ENCODE measurements at places on chromosomes 12 and 14. TPM values are rescaled to one million over a fixed set of nuclear protein-coding genes. Genes with fewer than 3 reads are reported as not detected.

TUNAR gene
- not detected for total RNA-seq

DNA sequence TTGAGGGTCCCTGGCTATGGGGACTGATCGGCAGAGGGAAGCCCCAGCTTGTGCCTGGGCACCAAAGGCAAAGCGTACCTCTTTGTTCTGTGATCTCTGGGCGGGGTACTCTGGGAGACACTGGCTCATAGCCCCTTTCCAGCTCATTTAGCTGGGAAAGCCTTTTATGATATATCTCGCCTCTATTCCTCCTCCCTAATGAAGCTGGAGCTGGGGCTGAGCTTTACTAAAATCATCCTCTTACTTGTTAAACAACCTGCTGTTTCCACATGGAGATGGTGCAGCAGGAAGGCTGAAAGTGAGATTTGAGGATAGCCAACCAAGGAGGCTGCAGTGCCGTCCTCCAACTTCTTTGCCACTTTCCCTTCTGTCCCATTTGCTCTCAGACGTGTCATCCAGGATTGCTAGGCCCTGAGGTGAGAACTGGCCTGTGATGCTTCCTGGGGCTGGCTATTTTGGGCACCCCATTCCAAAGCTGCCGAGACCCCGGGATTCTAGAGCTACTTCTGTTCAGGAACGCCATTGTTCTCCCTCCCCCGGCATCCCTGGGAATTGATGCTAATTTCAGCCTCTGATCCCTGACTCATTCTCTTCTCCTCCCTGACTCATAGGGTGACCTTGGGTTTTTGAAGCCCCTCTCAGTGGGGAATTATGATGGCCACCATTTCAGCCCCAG lies 16.0 kb downstream of the PDE1B start:
- DNase-seq: no peak

GRCh38 chr12:107144990-107145389 lies 51.6 kb upstream of the CRY1 start:
- no peak for DNase-seq

DNA sequence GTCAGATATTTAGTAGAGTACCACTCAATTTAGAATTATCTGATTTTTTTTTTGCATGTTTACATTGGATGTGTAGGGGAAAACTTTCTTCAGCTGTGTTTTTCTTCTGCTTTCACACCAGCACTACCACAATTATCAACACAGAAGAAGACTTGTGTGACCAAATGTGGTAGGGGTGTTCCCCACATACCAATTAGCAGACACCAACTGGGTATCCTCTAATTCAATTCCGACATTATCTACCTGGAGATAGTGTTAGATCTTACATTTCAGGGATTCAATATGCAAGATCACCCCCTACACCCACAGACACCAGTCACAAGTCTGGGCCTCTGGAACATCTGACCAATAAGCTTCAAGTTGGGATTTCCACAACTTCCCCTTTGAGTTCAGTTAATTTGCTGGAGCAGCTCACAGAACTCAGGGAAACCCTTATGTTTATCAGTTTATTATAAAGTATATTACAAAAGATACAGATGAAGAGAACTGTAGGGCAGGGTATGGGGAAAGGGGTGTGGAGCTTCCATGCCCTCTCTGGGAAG lies 4.1 kb upstream of the KLRG1 start:
- DNase-seq: no peak

- no peak for DNase-seq
Measured at GRCh38 chr12:32820376-32820931, 64.8 kb upstream of the YARS2 start.

GRCh38 chr12:124322271-124322998 lies 27.5 kb downstream of the RFLNA start:
- no peak for DNase-seq

DNA sequence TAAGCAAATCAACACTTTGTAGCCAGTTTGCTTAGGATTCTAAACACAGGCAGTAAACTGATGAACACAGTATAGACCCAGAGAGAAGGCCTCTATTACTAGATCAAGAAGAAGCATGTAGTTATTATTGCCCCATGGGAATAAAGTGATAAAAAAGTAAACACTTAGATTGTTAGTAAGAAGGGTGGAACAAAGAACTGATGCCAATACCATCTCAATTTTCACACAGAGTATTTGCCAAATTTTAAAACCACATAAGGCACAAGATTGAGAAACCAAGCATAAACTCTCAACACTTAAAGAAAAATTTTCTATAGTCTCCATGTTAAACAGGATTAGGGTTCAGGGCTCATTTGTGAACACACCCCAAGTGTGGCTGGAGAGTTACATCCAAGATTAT lies 77.0 kb upstream of the SYT1 start:
- no peak for DNase-seq

ZFHX2 gene
- 0.66 TPM for total RNA-seq

GRCh38 chr12:1532375-1533165 lies 61.8 kb downstream of the FBXL14 start:
- no peak for DNase-seq

GRCh38 chr12:93361151-93361919 lies 16.4 kb upstream of the NUDT4 start:
- no peak for DNase-seq

DNA sequence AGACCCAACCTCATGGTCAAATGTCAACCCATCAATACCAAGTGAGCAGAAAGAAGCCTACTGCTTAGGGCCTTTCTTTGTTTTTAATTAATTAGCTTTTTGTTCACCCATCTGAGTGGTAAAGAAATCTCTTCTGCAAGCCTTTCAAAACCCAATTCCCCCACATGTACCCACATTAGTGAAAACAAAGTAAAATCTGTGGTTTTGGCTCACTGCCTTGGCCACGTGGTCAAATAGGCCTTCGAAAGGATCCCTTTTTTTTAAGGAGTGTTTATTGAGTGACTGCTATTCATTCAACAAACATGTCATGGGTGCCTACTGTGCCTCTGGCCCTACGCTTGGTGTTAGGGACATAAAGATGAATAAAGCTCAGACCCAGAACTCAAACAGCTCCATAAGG lies 160.1 kb downstream of the NUAK1 start:
- DNase-seq: no peak

- DNase-seq: no peak
Measured at GRCh38 chr14:102539544-102540314, 30.2 kb upstream of the ANKRD9 start.

ZNF839 gene
- 16.8 TPM for total RNA-seq

GRCh38 chr14:92532490-92533163 lies 19.0 kb downstream of the RIN3 start:
- no peak for DNase-seq

- DNase-seq: no peak
Measured at GRCh38 chr12:108854451-108855283, 2.7 kb downstream of the SSH1 start.

IL31 gene
- not detected for total RNA-seq

PSMB11 gene
- total RNA-seq: not detected

DNA sequence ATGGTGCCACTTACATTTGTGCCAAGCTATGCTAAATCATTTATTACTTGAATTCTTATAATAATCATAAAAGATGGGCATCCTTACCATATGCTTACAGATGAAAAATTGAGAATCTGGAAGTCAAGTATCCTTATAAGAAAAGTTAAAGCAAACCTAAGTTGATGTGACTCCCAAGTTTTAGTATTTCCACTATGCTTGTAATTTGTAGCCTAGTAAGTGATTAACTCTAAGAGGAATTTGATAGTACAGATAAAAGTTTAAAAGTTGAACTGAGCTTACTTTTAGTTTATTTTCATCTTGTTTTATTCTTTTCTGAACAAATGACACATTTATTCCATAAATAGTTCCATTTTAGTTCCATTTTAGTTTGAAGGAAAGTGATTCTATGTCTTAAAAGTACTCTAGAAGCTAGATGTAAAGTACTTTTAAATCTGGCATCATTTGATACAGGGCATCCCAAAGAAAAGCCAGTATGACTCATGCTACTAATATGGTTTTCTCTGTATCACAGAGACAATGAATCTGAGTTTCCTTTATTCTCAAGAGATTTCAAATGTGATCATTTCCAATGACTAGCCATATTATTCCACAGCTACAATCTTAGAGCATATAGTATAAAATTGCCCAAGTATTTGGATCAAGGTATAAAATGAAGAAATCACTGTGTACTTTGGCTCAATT lies 596.0 kb downstream of the SLC16A7 start:
- no peak for DNase-seq

DNA sequence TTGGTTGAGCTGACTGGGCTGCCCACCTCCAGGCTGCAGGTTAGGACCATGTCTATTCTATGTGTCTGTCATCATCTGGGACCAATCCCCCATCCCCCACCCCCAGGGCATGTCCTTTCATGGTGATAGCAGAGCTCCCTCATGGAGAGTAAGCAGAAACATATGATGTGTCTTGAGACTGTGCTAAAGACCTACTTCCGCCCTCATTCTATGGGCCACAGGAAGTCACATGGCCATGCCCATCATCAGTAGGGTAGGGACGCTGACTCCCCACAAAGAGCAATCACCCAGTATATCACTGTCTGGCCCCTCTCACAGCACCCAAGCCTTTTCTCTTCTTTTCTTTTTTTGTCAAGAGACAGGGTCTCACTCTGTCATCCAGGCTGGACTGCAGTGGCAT lies 99.7 kb downstream of the CMKLR1 start:
- no peak for DNase-seq

SLC39A9 gene
- total RNA-seq: 73.8 TPM
